CD4-positive, CD25-positive, alpha-beta regulatory T cell (primary cell): ENCODE measurements at places on chromosomes 16 and 17.
A peak's percentile ranks its signal among the peaks of the same experiment; 100 is the strongest.

GRCh38 chr16:70786020-70786755 is 14.8 kb downstream of the VAC14 start:
- peaks cover 65% of the 10 kb centered on the region for H3K36me3 ChIP-seq
- no peaks in the 10 kb centered on the region for H3K4me1 ChIP-seq
- no peak overlapping the region for H3K27ac ChIP-seq
- no peak for DNase-seq
- no peaks in the 10 kb centered on the region for H3K27me3 ChIP-seq

GRCh38 chr17:6245301-6246177 is 175.4 kb downstream of the WSCD1 start:
- no peaks in the 10 kb centered on the region for H3K27me3 ChIP-seq
- H3K36me3 ChIP-seq = no peaks in the 10 kb centered on the region
- no peak overlapping the region for H3K4me3 ChIP-seq
- H3K4me1 ChIP-seq = no peaks in the 10 kb centered on the region

DNA sequence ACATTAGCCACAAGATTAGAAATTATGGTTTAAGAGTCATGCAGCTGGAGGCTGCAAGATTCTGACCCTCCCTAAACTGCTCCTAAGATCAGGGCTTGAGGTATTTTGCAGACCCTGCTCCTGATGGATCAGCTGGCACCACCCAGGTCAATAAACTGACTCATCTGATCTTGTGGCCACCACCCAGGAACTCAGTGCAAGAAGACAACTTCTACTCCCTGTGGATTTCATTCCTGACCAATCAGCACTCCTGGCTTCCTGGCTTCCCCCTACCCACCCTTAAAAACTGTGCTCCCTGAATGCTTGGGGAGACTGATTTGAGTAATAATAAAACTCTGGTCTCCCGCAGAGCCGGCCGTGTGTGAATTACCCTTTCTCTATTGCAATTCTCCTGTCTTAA is 25.0 kb upstream of the MILR1 start:
- H3K4me3 ChIP-seq = no peak overlapping the region
- no peak for DNase-seq
- no peaks in the 10 kb centered on the region for H3K36me3 ChIP-seq
- peaks cover 3% of the 10 kb centered on the region for H3K27me3 ChIP-seq

DNA sequence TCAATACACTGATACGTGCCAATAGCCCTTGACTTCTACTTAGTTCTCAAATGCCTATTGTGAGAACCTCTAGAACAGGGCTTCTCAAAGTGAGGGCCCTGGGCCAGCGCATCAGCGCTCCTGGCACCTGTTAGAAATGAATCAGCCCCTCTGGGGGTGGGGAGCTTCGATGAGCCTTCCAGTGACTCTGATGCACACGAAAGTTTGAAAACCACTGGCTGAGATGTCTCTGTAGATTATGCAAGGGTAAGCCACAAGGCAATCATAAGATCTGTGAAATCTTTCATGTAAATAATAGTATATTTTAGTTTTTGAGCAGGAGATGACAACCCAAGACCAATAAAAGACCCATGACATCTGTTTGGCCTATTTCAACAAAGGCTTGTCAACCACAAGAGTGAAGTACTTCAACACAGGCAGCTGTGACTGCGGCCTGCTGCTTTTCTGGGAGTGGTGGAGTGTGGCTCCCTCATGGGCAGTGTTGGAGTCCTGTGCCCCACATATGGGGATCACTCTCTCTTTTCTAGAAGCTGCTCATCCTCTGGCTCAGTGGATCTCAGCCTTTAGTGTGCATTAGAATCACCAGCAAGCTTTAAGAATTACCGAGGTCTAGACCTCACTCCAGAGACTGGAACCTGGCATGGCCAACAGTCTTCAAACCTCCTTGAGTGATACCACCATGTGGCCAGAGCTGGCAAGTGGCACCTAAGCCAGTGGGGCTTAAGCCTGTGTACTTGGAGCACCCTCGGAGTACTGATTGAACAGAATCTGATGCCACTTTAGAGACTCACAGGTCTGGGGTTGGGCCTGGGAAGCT is 5.8 kb downstream of the MTHFSD start:
- H3K4me3 ChIP-seq = no peak overlapping the region
- H3K27ac ChIP-seq = no peak overlapping the region
- peaks cover 44% of the 10 kb centered on the region for H3K36me3 ChIP-seq
- peaks cover 4% of the 10 kb centered on the region for H3K4me1 ChIP-seq
- DNase-seq = no peak
- H3K27me3 ChIP-seq = no peaks in the 10 kb centered on the region

DNA sequence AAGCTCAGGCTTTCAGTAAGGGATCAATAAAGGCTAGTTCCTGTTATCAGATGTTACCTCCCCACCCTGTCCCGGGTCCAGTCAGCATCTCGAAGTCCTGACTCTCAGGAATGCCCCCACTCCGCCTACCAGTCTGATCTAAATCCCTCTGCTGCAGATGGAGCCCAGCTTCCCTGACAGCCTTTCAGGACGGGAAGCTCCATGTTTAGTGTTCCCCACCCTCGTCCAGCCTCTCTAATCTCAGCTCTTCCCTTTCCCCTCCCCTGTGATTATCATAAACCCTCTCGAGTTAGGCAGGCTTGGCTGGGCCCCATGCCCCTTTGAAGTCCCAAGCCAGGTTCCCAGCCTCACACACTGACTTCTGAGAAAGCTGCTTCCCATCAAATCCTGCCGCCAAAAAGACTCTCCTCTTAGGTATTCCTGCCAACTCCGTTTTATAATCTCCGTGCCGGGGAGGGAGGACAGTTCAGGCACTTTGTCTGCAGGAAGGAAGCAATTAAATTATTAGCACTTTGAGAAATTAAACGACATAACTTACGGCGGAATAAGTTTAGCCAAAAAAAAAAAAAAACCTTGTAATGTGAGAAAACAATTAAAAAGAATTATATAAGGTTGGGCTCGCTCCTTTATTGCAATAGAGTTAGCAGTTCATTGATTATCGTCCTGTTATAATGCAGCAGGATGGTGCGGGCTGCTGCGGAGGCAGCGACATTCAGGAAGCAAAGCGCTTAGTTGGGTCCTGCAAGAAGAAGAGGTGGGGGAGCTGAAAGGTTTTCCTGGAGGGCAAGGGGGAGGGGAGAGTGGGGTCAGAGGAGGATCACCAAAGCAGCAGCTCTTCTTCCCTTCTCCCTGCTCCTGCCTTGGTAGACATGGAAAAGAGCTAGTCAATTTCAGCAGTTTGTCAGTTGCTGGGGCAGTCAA is 16.8 kb upstream of the ETV4 start:
- DNase-seq = no peak
- H3K27me3 ChIP-seq = peaks cover 2% of the 10 kb centered on the region
- no peak overlapping the region for H3K4me3 ChIP-seq
- no peaks in the 10 kb centered on the region for H3K36me3 ChIP-seq
- H3K27ac ChIP-seq = no peak overlapping the region

DNA sequence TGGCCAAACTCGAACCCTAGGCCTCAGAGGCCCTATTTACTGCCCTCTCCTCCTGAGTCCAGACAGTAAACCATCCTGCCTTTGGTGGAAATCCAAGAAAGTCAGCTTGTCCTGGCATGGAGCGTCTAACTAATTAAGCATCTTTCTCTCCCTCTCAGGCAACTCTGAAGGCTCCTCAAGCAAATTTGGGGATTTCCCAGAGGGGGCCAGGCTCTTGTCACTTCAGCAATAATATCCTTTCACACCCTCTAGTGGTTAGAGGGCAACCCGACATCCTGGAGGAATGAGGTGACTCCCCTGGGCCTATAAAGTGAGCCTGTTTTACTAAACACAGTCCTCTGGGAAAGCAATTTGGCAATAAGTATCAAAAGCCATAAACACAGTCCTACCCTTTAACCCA is 60.4 kb downstream of the NOG start:
- peaks cover 3% of the 10 kb centered on the region for H3K27me3 ChIP-seq
- DNase-seq = peak; percentile 47
- H3K36me3 ChIP-seq = no peaks in the 10 kb centered on the region
- H3K4me3 ChIP-seq = no peak overlapping the region
- peak overlapping the region; percentile 48 for H3K27ac ChIP-seq

GRCh38 chr16:15559176-15559575 is 83.8 kb downstream of the MARF1 start:
- H3K27ac ChIP-seq = no peak overlapping the region
- H3K36me3 ChIP-seq = no peaks in the 10 kb centered on the region
- H3K27me3 ChIP-seq = no peaks in the 10 kb centered on the region

DNA sequence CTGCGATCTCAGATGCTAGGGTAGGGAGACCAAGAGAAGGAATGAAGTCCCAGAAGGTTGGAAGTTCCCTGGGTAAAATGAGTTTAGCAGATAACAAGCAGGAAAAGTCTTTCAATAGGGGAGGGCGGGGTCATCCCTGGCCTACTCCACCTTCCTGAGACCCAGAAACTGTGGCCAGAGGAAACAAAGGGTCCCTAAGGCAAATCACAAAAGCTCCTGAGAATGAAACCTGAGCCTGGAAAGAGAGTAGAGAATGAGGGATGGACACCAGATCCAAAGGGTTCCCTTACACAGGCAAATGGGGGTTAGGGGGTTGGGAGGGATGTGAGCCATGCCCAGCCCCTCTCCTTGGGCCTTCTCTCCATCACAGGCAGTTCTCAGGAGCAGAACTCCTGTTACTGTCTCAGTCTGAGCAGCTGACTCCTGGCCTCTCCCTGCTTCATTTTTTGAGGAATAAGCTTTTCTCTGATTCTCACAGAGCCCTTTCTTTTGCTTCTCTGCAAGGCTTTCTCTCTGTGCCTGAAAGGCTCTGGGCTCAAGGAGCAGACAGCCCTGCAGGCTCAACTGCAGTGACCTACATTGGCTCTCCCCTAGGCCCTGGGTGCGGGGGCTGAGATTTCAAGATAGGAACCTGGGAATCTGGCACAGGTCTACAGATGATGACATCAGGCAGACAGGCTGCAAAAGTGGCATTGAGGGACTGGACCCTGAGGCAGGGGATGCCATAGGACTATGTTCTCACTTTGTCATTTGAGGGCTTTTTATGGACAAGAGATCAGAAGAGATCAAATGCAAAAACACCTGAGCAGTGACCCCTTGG is 9.8 kb upstream of the NR1D1 start:
- DNase-seq = no peak
- H3K36me3 ChIP-seq = no peaks in the 10 kb centered on the region

DNA sequence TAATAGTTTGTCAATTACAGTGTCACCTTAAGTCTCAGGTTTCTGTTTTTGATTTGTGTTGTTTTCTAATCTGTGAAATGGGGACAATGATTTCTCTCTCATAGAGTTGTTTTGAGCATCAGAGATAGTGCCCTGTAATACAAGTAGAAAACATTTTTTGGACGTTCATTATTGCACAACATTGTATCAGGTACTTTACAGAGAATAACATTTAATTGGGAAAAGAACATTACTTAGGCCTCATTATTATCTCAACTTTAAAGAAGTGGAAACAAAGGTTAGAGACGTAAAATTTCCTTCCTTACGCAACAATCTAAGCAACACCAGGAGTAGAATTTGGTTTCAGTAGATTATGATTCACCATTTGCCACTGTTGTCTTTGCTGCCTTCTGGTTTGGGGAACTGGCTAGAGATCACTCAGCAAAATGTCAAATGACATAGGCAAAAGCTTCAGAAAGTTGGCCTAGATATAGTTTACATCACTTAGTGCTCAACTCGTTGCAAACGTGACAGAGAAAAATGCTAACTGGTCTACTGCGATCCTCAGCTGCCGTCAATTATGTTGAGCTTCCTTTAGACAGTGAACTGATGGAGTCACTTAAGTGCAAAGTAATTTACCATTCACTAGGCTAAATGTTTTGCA is 1026.8 kb downstream of the CDH11 start:
- H3K4me1 ChIP-seq = no peaks in the 10 kb centered on the region
- DNase-seq = no peak
- H3K27me3 ChIP-seq = no peaks in the 10 kb centered on the region
- no peak overlapping the region for H3K4me3 ChIP-seq
- H3K36me3 ChIP-seq = no peaks in the 10 kb centered on the region
- no peak overlapping the region for H3K27ac ChIP-seq

- peaks cover 30% of the 10 kb centered on the region for H3K4me1 ChIP-seq
- DNase-seq = peak; percentile 59
- H3K36me3 ChIP-seq = no peaks in the 10 kb centered on the region
- H3K27me3 ChIP-seq = peaks cover 4% of the 10 kb centered on the region
- peak overlapping the region; percentile 59 for H3K4me3 ChIP-seq
Observed at GRCh38 chr16:3157229-3158025, 22.6 kb downstream of the ZNF213 start.

- peaks cover 5% of the 10 kb centered on the region for H3K4me1 ChIP-seq
- no peak overlapping the region for H3K27ac ChIP-seq
- no peak overlapping the region for H3K4me3 ChIP-seq
- DNase-seq = no peak
- no peaks in the 10 kb centered on the region for H3K36me3 ChIP-seq
- no peaks in the 10 kb centered on the region for H3K27me3 ChIP-seq
Observed at GRCh38 chr17:64385187-64386083, 5.2 kb downstream of the PECAM1 start.
